Epithelial cell of esophagus (primary cell): ENCODE measurements at places on chromosomes 6 and 20.

DNA sequence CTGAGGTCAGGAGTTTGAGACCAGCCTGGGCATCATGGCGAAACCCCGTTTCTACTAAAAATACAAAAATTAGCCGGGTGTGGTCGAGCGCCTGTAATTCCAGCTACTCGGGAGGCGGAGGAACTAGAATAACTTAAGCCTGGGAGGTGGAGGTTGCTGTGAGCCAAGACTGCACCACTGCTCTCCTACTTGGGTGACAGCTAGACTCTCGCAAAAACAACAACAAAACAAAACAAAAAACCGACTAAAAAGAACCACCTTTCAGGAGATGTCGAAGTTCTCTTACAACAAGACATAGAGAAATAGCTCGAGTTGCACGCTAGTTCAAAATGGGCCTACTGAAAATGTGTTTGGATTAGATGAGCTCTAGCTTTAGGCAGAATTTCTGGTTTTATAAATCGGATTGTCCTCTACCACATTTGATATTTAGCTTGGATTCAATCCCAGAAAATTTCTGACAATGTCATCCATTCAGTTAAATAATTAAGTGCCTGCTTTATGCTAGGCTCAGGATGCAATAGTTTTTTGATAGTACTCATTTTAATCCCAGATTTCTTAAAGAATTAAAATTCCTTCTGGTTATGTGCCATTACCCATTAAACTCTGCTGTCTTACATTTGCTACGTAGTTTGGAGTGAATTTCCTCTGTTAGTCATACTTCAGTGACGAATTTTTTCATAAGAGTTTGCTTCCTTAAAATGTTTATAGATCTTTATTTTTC, 137.5 kb upstream of the SHLD1 start:
- DNase-seq = peak; percentile 63

DNA sequence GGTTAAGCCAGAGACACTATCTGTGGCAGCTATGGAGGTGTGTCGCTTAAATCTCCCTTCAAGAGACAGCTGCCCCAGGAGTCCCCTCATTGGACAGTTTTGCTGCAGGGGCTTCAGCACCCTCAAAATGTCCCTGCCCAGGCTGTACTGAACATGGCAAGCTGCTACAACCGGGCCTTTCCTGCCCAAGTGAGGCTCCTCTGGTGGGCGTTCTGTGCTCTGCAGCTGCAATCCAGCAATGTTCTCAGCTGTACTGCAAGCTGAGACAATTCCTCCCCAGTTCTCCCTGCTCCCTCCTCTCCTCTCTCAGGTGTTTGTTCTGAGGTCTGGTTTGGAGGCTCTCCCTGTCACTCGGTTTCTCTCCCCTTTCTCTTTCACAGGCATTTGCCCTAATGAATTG, 190.8 kb upstream of the LAMP5 start:
- peak; percentile 23 for DNase-seq

GRCh38 chr6:165519316-165519715, 143.7 kb downstream of the PDE10A start:
- DNase-seq = no peak

DNA sequence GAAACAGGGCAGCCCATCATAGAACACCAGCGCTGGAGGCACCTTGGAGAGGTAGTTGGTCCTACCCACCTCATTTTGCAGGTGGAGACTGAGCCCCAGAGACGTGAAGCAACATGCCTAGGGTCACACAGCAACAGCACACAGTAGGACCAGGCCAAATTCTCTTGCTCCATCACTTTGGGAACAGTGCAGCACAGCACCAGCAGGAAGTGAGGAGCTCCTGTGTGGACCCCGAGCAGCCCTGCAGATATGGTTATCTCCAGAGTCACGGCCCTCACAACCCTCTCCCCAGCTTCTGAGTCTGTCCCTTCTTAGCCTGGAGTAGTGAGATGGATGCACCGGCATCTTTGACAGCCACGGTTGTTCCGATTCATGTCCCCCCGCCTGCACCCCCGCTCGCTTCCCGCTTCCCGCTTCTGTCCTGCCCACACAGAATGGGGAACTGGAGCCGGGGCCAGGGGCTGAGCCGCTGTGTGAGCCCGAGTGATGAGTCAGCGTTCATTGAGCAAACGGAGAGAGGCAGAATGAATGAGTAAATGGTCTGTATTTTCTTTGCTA, 72.6 kb upstream of the DUSP22 start:
- DNase-seq = peak; percentile 79

GRCh38 chr6:26344658-26345057, 20.3 kb upstream of the BTN3A2 start:
- no peak for DNase-seq

GRCh38 chr6:25130518-25130917, 148.7 kb upstream of the CARMIL1 start:
- no peak for DNase-seq

DNA sequence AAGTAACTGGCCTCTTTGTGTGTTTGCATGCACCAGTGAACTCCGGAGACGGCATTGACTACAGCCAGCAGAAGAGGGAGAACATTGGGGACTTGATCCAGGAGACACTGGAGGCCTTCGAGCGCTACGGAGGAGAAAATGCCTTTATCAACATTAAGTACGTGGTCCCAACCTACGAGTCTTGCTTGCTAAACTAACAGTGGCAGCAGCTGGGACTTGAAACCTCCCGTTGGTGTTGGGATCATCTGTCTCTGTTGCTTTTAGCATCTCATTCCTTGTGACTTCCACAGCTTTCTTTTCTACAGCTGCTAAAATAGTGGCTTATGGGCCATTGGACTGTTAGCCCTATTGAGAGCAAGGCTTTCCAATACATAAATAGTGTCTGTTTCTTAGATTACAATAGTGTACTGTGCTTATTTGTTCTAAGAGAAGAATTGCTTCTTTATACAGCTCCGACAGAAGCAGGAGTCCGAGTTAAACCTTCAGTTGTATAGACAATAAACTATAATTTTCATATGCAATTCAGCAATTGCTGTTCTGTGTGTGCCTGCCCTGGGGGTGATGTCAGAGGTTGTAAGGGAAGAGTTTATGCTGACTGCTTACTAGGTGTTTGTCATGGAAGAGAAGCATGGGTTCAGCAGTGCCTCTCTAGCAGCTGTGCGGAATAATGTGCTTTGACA, 99.6 kb upstream of the QKI start:
- DNase-seq = peak; percentile 15

DNA sequence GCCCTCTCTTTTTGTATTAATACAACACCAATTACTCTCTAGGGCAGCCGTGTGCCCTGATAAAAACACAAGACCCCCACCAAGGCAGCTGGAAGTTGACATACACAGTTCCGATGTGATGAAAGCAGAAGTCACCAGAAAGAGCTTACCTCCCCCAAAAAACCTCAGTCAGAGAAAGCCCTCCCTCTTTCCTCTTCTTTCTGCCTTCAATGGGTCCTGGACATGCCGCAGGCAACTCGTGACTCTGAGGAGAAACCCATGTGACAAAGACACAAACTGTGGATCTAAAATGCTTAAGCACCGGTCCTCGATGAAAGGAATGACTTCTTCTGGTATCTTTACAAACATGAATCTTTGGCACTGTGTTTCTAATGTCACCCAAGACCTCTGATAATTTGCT, 117.7 kb upstream of the CCDC28A start:
- no peak for DNase-seq

- peak; percentile 37 for DNase-seq
These were observed 458.7 kb upstream of the HSF2 start for GRCh38 chr6:121940728-121941127.

- DNase-seq = no peak
These were observed 174.1 kb downstream of the COL21A1 start for GRCh38 chr6:56073315-56073714.

GRCh38 chr6:170232186-170233002, 58.5 kb downstream of the DLL1 start:
- DNase-seq = peak; percentile 31

GRCh38 chr6:37480118-37480736, 19.5 kb downstream of the CCDC167 start:
- peak; percentile 64 for DNase-seq

- peak; percentile 49 for DNase-seq
These were observed 6.4 kb upstream of the SLC12A5 start for GRCh38 chr20:46022411-46023147.
